Stimulated activated naive CD4-positive, alpha-beta T cell treated with Interleukin-2 at 50 U/mL for 16 hours (primary cell): ENCODE measurements at places on chromosomes 5 and 9.
A peak's percentile ranks its signal among the peaks of the same experiment; 100 is the strongest.

DNA sequence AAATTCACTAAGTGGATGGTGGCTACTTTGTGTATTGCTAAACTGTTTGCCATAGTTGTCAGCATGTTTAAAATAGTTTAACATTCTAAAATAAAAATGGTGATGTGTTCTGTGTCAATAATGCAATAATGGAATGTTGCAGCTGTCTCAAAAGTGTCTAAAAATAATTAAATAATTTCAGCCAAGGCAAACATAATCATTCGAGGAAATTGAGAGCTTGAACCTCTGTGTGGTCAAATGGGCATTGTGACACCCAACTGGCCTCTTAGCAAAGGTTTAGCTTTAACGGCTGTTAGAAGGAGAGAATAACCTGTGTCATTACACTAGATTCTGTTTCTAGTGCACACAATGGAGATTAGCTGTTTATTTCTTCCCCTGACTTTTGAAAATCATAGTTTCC, 278.5 kb downstream of the TMEM167A start:
- DNase-seq = no peak

- DNase-seq = no peak
Measured at GRCh38 chr5:43037636-43038495, 2.3 kb downstream of the ANXA2R start.

DNA sequence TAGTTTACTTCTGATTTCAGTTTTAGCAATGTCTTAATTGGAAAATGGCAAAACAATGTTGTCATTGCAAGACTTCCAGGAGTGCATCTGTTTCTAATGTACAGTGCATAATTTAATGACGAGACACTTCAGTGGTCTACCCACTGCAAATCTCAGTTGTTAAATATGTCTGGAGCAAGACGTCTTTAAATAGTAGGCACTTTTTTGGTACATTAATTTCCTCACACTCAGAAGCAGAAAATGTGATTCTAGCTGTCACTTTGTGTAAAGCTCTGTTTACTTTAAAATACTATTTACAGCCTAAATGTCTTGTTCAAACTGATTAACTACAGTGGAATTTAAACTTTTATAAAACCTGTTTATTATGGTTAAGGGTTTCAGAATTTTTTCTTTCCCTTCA, 815.5 kb downstream of the TLE1 start:
- DNase-seq = no peak

DNA sequence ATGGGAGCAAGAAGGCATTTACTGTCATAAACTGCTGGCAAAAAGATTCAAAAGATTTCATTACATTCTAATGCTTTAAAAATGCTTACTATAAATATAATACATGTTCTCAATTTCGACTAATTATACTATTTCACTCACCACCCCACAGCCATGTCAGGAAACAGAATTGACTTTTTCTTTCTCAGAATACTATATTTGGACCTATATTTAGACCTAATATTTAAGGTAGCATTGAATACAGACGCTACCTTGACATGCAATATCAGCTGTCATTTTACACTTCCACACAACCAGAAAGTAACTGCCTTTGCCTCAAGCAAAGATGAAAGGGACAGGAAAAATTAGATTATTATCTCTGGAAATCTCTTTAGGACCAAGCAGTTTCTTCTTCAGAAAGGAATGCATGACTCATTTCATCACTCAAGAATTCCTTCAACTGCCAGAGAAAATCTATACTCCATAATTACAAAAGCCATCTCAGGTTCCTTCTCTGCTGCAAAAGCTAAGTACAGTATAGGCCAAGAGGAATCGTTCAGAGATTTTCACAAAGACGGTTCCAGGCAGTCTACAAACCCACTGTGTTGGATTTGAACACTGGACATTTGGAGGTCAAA, 11.8 kb upstream of the UBE2QL1 start:
- no peak for DNase-seq

DNA sequence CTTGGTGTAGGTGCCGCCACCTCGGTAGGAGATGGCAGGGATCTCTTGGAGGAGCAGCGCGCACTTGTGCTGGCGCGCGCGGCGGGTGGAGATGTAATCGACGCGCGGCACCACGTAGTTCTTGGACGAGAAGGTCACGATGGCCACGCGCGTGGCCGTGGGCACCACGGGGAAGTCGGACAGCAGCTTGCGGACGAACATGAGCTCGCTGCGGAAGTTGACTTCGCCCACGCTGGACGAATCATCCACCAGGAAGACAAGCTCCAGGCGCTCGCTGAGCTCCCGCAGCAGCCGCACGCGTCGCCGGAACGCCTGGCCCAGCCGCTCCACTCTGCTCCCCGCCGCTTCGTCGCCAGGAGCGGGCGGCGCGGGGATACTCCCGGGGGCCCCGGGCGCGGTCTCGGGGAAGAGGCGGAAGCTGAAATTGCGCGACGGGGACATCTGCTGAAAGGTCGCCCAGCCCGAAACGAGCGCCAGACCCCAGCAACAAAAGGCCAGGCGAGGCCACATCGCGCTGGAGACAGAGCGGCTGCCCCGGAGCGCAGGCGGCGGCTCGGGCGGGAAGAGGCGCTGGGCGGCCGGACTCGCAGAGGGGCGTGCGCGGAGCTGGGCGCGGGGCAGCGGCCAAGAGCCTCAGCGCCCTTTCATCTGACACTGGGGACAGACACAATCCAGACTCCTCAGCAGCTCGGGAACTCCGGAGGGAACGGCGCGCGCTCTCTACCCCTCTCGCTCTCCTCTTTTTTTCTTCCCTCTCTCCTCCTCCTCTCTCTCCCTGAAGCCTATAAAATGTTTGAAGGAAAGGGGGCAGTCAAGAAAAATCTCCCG, at the start of gene SVEP1:
SVEP1 (minus strand) TSS at position 708 of the 828 bp plus-strand sequence; CDS start at position 510, 198 bp downstream.
- DNase-seq = no peak

GRCh38 chr9:5778805-5779204, 54.1 kb downstream of the ERMP1 start:
- DNase-seq = no peak

DNA sequence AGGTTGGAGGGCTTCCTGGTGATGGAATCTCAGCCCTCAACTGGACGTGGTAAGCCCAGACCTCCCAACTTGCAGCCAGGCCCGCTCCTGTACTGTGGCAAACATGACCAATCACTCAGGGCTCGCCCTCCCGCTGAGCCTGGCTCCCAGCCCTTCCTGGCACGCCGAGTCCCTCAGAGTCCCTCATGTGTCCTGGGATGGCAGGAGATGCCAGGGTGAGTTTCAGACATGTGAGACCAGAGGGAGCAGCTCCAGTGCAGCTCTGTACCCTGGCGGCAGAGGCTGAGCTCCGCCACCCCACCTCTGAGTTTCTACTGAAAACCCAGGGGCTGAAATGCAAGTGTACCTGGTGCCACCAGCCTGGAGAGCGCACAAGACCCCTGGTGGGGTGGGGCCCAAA, 42.0 kb upstream of the RXRA start:
- no peak for DNase-seq

GRCh38 chr9:132163457-132163875, 1.6 kb downstream of the NTNG2 start:
- no peak for DNase-seq

DNA sequence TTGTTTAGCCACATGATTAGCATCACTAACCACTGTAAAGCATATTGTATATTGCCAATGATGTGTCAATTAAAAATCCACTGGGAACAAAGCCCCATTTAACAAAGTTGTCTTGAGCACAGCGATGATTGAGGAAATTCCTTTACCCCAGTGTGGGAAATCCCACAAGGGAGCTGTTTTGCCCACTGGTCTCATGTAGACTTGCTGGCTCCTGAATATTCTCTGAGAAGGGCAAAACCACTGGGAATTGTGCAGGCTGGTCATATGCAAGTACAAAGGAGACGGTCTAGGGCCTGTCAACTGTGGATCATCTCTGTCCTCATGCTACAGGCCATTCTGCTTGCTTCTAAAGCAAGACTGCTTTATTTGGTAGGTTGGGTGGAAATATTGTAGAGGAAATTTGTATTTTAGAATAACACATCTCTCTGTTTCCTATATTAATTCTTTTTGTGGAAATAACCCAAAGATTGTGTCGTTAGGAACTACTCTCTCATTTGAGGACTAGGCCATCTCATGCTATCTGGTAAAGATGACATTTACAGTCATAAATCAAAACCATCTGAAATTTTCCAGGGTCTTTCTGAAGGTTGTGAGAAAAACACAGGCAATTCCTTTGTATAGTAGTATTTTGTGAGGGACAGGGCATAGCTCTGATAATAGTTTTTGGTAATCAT, 60.2 kb downstream of the PARP8 start:
- DNase-seq = no peak

GRCh38 chr5:61449804-61450492, 117.9 kb downstream of the ZSWIM6 start:
- no peak for DNase-seq

DNA sequence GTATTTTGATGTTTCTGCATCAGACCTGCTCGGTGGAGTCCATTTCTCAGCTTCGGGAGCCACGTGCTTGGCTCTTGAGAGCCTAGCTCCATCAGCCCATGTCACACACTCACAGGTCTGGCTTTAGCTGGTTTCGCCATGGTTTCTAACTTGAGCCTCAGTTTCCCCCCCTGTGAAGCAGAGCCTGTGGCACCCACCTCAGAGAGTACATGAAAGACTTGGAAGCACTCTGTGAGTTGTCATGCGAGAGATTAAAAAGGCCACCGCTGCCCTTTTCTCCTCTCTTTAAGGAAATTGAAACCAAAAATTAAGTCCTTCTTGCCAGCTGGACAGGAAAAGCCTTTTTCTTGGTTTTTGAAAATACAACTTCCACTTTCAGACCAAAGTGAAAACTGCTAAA, 8.8 kb downstream of the TENT4A start:
- no peak for DNase-seq

GRCh38 chr9:15200111-15200510, 106.9 kb downstream of the TTC39B start:
- DNase-seq = no peak

- DNase-seq = no peak
Measured at GRCh38 chr9:78026947-78027346, 4.7 kb downstream of the GNAQ start.

GRCh38 chr5:56492812-56493211, 259.7 kb upstream of the ANKRD55 start:
- no peak for DNase-seq

- DNase-seq = no peak
Measured at GRCh38 chr5:18420711-18421110, 786.5 kb downstream of the TAF11L14 start.

GRCh38 chr5:149549461-149550267, 1.6 kb downstream of the CSNK1A1 start:
- DNase-seq = peak; percentile 29

- no peak for DNase-seq
Measured at GRCh38 chr9:33209394-33209793, 30.6 kb upstream of the SPINK4 start.

- DNase-seq = no peak
Measured at GRCh38 chr5:142825378-142826089, 55.4 kb downstream of the ARHGAP26 start.

DNA sequence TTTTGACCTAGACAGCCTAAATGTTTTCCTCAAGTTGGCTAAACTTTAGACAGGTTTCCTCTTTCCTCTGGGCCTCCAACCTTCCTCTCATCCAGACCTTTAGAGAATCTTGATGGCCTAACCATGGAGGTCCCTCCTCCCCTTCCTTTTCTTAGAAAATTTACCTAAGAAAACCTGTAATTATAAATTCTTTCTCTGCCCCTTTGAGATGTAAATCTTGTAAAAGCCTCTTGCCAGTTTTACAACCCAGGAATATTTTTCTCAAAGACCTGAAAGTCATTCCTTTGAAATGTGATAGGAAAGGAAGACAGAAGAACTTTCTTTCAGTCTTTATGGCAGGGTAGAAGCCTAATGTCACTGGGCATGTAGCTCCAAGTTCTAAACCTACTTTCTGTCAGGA, 1752.6 kb upstream of the C9orf72 start:
- DNase-seq = no peak
